ENCODE measurements at places on chromosomes 2 and 18.
A peak's percentile ranks its signal among the peaks of the same experiment; 100 is the strongest.

GRCh38 chr18:59916746-59917145, 16.9 kb downstream of the PMAIP1 start:
- no peak for DNase-seq

GRCh38 chr2:184141866-184142265, 456.5 kb upstream of the ZNF804A start:
- no peak for DNase-seq

DNA sequence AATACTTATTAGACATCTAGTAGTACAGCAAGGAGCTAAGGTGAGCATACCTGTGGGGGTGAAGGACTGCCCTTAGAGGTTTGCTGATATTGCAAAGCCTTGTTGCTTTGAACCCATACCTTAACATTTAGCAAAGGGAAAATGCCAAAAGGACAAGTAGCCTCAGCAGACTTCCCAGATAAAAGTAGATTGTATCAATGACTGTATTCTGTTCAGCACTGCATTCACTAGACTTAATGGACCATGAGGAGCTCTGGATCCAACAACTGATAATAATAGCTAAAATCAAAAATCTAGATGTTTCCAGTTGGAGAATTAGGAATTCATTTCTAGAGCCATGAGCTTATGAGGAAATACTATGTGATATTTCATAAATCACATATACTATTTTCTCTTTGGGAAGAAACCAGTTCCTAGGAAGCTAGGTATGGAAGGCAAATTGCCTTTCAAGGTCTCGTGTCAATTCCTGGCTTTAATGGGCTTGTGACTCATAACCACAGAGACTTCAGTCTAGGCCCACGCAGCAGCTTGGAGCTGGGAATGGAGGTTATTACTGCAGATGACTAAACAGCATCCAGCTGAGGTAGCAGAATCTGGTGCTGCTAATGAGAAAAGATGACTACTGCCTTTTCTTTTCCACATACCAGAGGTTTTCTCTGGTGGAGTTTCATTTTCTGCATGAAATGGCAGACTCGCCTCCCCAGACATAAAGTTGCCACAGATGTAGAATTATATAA, 191.2 kb upstream of the NABP1 start:
- peak; percentile 45 for DNase-seq

GRCh38 chr18:2826581-2826980, 20.2 kb upstream of the EMILIN2 start:
- no peak for DNase-seq

DNA sequence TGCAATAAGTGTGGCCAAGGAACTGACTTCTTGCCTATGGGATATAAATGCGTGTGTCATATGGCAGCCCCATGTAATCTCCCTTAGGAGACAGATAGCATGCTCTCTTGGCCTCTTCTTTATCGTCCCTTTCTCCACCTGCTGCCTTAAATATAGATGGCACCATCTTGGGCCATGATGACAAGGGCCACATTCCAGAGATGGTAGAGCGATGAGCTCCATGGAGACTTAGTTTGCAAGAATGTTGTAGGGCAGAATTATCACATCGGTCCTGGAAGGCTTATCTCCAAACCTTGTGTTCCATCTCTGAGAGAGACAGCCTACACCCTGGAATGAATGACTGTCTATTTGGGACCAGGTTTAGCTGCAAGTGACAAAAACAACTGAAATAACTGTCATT, 536.7 kb downstream of the TNS1 start:
- DNase-seq, result no peak

DNA sequence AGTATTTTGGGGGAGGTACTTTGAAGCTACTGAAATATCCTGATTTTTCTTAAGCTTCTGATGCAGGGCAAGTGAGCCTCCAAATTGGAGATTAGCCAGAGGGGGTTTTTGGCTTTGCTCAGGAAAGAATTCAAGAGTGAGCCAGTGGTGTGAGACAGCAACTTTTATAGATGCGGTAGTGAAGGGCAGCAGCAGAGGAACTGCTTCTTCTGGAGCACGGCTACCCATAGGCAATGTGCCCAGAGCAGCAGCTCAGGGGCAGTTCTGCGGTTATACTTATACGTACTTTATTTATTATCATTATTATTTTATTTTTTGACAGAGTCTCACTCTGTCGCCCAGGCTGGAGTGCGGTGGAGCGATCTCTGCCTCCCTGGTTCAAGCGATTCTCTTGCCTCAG, 19.8 kb upstream of the NT5DC4 start:
- no peak for DNase-seq

- no peak for DNase-seq
Observed at GRCh38 chr2:162295009-162295408, 23.5 kb downstream of the IFIH1 start.

DNA sequence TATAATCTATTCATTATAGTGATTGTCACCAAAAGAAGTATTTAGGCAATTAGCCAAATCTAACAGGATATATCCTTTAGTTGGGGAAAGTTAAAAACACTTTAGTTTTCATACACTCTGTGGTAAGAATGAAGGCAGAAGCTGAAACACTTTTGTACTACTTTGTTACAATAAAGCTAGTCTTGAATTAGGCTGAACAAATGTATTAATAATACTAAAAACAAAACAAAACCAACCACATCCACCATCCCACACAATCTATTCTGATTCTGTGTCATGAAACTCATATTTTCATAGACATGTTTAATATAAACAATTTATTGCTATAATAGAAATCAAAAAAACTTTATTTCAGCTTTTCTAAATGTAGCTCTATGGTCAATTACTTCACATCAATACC, 508.8 kb downstream of the ZEB2 start:
- DNase-seq, result no peak

DNA sequence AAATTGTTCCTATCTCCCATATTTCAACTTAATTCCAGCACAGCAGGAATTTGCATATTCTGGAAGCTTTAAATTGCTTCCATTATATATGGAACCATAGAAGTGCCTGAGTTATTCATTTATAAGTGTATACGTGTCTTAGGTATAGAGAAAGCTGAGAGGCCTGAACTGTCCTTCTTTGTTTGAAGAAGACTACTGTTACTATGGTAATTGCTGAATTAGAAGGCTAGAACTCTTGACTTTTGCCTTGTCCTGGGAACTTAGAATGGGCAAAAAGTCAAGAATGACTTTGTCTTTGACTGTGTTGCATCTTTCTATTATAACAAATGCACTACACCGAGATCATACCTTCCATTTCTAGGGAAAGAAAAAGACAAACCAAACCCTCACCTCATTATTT, 15.7 kb downstream of the CAMKMT start:
- no peak for DNase-seq

DNA sequence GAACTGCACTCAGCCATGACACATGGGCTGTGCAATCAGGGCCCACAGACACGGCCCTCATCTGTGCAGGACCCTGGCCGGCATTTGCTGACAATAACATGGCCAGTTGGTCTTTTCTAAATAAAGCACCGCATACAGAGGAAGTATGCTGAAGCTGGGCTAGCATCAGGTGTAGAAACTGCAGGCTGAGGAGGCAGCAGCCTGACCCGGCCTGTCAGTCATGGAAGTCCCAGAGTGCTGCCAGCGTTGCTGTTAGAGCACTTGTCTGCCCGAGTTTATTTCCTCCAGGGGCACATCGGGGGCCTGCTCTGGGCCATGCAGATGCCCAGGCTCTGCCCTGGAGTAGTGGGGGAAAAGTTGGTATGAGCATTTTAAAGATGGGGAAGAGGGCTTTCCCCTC, 4.1 kb upstream of the PTPN18 start:
- DNase-seq, result no peak

Data from LoVo (cell line).